ENCODE measurements at places on chromosomes 1 and 21.
A peak's percentile ranks its signal among the peaks of the same experiment; 100 is the strongest.

DNA sequence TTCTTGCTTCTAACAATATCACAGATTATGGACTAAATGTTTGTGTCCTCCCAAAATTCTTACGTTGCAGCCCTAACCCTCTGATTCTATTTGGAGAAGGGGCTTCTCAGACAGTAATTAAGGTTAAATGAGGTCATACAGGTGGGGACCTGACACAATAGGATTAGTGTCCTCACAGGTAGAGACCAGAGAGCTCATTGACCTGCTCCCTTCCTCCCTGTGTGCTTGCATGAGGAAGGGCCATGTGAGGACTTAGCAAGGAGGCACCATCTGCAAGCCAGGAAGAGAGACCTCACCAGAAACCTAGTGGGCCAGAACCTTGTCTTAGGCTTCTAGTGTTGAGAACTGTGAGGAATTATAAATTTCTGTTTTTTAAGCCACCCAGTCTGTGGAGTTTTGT lies 322.6 kb downstream of the SMYD3 start:
- DNase-seq: no peak

- peak; percentile 66 for DNase-seq
Measured at GRCh38 chr1:160024195-160024905, 7.4 kb downstream of the PIGM start.

DNA sequence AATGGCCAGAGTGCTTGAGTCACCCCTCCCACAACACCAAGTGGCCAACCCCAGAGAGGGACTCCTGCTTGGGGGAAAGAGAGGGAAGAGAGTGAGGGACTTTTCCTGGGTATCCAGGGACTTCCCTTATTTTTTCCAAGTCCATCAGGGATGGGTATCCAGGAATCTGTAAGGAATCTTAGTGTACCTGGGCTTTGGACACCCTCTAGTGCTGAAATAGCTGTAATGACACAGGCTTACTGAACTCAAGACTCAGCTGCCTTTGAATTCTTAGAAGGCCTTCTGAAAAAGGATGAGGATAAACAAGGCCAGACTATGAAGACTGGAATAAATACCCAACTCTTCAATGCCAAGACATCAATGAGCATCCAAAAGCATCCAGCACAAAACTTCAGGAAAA lies 12.0 kb downstream of the TSHB start:
- DNase-seq: no peak

DNA sequence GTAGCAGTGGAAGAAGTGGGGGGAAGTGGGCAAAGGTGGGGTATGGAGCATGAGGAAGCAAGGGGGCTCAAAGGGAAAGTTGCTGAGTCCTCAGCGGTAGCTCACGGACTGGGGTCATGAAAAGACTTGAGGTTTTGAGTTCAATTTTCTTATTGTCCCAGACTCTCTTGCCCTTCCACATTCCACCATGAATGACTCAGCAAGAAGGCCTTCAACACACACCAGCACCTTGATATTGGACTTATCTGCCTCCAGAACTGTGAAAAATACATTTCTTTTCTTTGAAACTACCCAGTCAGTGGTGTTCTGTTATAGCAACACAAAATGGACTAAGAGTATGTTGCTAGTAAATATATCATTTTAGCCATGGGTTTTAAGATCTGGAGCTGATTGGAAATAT lies 17.3 kb upstream of the RHBDL2 start:
- DNase-seq: no peak

GRCh38 chr1:221644663-221645258 lies 97.1 kb downstream of the DUSP10 start:
- DNase-seq: no peak

GRCh38 chr1:29933067-29933466 lies 696.7 kb downstream of the PTPRU start:
- no peak for DNase-seq

DNA sequence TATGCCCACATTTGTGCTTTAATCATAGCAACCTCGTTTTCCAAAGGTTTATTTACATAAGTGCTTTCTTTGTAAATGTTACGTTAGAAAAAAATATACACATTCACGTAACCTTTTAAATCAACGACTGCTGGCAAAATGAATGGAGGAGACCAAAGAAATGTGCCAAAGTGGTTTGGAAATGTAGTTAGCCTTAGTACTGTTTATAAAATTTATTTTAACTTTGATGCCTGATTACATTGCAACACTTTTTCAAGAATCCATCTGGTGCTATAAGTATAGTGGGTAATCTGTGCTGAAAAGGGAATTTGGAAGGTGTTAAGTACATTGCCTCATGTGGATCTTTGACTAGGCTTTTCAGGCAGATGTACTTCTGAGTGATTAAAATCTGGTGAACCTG lies 108.9 kb downstream of the IFI44 start:
- DNase-seq: no peak

- no peak for DNase-seq
Measured at GRCh38 chr1:103337779-103338178, 187.7 kb upstream of the RNPC3 start.

DNA sequence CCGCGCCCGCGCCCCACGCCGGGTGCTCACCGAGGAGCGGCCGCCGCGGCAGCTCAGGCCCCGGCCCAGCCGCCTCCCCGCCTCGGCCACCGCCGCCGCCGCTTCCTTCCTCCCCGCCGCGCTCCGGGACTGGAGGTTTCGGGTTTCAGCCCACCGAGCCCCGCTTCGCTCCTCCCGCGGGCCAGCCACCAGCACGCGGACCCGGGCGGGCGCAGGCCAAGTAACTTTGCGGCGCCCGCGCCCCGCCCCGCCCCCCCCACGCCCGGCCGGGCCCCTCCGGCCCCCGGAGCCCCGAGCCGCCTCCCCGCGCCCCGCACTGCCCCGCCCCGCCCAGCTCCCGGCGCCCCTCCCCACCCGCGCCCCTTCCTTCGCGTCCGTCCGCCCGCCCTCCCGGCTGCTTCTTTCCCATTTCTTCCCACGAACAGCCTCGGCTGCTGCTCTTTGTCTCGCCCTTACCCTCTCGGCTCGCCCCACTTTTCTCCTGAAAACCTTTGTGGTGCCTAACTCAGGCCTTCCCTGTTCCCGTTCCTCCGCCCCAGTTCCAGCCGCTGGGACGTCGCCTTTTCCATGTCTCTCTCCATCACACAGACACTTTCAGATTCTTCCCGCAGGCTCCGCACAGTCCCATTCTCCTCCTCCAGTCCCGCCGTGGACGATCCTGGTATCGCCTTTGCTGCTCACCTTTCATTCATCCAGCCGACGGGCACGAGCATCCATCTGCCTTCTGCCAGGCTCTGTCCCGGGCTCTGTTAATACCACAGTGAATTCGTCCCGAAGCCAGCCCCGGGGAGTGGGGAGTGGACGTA lies at the start of gene GPR161:
TSS of gene GPR161 (minus strand) at position 222 of the 806 bp plus-strand sequence. CDS start 32,080 bp downstream, outside the sequence.
- DNase-seq: peak; percentile 90

DNA sequence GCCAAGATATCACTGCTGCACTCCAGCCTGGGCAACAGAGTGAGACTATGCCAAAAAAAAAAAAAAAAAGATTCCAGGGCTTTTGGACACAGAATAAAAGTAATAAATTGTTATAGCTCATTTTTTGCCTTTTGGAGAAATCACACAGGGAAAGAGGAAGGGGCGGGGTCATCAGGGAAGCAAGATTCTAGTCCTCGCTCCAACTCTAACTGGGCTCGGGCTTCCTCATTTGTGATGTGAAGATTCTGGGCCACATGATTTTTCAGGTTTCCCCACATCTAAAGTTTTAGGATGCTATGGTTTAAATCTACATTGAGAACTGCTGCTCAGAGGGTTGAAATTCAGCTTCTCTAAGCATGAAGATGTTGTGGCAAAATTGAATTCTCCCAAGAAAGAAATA lies 179.3 kb upstream of the PLXNA2 start:
- DNase-seq: no peak

All from eye (tissue), 1 donor.